Stimulated activated CD4-positive, alpha-beta T cell treated with anti-CD3 and anti-CD28 coated beads, TNF-alpha, amount 100 ng/mL, for 4 hours (primary cell): ENCODE measurements at places on chromosomes 1 and 21.

- no peak for DNase-seq
Measured at GRCh38 chr1:15885701-15886610, 38.4 kb downstream of the SPEN start.

DNA sequence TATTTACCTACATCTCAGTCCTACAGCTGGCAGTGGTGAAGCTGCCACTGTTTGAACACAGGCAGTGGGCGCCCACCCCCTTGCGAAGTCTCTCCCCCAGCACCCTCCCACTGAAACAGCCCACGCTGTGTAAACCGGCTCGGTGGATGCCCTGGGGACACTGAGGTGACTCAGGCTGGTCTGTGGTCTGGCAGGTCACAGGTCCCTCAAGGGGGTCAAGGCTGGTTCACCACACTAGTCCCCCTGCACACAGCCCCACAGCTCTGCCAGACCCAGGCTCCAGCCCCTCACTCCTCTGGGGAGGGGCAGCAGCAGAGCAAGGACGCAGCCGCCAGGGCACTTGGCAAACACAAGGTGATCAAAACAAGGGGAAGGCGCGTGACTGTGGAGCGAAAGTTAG, 7.6 kb downstream of the CHD5 start:
- DNase-seq: no peak

- DNase-seq: no peak
Measured at GRCh38 chr1:9078015-9078751, 8.7 kb upstream of the SLC2A5 start.

GRCh38 chr1:68221980-68222373, 10.3 kb downstream of the WLS start:
- no peak for DNase-seq

DNA sequence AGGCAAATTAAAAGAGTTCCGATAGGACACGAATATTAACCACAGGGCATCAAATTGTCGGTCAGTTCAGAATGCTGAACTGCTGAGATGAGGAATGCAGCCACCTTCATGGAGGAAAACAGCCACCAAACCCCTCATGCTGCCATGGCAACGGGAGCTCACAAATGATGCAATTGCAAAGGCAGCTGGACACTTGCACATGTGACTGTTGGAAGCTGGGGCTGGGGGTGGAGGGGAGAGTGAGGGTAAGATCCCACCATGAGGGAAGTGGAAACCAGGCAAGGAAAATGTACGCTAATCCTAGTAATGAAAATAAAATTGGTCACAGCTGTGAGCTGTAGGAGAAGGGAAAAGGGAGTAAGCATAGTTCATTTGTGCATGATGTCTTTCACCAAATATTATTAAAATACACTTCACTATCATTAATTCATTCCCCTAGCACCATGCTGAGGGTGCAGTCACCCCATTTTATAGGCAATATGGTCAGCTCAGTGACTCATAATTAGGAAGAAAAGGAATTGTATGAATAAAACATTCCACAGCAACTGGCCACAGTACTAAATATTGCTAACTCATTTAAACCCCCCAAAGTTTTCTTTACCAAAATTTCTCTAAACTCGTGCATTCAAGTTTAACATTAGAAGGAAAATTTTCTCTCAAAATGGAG, 15.3 kb downstream of the BECN2 start:
- no peak for DNase-seq

DNA sequence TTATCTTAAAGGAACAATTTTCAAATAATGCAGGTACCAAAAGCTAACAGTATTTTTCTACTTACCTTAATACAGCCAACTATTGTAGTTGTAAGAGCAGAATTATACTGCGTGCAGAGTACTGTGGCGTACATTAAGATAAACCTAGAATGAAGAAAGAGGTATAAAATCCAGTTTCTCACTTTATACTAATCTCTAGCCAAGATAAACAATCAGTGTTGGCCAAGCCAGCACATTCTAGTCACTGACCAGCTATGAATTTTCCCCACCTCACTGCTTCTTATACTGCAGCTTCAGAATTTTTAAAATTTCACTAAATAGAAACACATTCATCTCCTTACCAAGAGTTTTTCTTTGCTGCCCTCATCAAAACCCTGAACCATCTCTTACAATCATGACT, 33.6 kb downstream of the SLC35D1 start:
- DNase-seq: no peak

DNA sequence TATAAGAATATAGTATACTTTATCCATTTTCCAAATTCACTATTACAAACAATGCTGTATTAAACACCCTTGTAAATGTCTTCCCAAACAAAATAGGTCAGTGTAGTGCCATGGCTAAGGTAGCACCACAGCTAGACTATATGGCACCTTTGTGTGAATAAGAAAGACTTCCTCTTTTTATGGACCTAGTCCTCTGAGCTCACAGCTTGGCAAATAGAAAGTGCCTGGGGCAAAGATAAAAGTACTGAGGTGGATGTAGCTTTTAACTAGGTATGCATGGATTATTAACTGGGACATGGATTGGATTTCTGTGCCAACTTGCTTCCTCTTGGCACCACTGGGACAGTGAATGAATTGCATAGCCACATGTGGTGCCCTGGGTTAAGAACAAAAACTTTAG, 25.0 kb downstream of the HRNR start:
- no peak for DNase-seq

DNA sequence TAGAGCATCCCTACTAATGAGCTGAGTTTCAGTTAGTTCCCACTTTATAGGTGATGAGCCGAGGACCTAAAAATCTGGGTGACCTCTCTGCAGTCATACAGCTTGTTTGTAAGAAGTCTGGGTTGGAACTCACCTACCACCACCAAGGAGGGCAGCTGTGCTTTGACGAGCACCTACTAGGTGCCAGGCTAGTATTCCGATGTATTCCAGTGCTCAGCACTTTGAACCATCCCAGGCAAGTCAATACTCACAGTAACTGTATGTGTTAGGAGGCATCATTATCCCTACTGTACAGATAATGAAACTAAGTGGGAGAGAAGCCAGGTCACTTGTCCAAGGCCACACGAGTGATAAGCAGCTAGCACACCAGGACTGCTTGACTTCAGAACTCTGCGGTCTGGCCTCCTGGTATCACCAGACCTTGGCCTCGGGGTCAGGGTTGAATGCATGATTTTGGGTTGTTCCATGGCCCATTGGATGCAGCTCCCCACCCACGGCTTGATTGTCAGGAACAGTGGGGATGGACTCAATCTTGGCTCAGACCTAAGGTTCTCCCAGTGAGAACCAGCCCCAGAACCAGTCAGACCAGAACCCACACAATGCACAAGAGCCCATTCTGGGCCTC, 20.7 kb downstream of the ECE1 start:
- DNase-seq: no peak

- DNase-seq: no peak
Measured at GRCh38 chr1:212651521-212651920, 43.0 kb downstream of the ATF3 start.

DNA sequence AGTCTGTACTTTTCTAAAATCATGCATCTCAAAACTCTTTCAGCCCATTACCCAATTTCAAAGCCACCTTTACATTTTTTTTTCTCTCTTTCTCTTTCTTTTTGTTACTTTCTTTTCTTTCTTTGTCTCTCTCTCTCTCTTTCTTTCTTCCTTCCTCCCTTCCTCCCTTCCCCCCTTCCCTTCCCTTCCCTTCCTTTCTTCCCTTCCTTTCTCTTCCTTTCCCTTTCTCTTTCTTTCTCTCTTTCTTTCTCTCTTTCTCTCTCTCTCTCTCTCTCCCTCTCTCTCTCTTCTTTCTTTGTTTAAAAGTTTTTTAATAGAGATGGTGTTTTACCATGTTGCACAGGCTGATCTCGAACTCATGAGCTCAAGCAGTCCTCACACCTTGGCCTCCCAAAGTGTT, 11.5 kb downstream of the ZMYM4 start:
- no peak for DNase-seq

- DNase-seq: no peak
Measured at GRCh38 chr1:85943945-85944344, 212.6 kb downstream of the COL24A1 start.

DNA sequence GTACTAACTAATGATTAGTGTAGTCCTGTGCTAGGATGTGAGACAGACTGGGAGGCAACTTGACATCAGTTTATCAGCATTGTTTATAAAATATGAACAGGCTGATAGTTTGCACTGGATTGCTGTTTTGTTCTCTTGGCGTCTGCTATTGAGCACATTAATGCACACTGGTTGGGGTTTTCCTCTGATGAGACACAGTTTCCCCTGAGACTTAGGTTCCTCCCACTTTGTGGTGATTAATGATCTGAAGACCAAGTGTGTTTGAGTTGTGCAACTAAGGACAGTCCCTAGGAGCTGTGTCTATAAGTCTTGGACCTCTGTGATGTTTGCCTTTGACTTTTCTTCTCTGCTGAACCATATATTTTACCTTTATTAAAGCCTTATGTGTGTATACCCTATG, 1015.4 kb downstream of the AMY1C start:
- no peak for DNase-seq

GRCh38 chr1:29811727-29812407, 575.5 kb downstream of the PTPRU start:
- no peak for DNase-seq

- DNase-seq: no peak
Measured at GRCh38 chr1:235864469-235864868, 2.2 kb downstream of the LYST start.

DNA sequence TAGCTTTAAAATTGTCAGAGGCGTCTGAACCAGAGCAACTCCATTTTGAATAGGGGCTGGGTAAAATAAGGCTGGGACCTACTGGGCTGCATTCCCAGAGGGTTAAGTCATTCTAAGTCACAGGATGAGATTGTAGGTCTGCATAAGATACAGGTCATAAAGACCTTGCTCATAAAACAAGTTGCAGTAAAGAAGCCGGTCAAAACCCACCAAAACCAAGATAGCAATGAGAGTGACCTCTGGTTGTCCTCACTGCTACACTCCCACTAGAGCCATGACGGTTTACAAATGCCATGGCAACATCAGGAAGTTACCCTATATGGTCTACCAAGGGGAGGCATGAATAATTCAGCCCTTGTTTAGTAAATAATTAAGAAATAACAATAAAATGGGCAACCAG, 143.6 kb downstream of the GABPA start:
- DNase-seq: no peak

DNA sequence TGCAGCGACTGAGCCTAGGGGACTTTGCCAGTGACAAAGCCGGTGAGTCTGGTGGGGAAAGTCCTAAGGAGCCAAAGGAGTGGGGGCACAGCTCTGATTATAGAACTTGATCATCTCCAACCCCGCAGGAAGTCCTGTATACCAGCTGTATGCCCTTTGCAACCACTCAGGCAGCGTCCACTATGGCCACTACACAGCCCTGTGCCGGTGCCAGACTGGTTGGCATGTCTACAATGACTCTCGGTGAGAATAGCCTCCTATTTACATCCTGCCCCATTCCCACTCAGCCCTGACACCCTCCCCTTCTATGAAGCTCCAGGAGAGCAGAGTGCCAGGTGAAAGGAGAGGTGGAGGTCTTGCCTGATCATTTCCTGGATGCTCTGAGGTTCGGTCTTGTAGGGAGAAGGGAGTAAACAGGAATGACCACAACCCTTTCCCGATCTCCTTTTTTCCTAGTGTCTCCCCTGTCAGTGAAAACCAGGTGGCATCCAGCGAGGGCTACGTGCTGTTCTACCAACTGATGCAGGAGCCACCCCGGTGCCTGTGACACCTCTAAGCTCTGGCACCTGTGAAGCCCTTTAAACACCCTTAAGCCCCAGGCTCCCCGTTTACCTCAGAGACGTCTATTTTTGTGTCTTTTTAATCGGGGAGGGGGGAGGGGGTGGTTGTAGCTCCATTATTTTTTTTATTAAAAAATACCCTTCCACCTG, 1.2 kb upstream of the PPOX start:
- no peak for DNase-seq

DNA sequence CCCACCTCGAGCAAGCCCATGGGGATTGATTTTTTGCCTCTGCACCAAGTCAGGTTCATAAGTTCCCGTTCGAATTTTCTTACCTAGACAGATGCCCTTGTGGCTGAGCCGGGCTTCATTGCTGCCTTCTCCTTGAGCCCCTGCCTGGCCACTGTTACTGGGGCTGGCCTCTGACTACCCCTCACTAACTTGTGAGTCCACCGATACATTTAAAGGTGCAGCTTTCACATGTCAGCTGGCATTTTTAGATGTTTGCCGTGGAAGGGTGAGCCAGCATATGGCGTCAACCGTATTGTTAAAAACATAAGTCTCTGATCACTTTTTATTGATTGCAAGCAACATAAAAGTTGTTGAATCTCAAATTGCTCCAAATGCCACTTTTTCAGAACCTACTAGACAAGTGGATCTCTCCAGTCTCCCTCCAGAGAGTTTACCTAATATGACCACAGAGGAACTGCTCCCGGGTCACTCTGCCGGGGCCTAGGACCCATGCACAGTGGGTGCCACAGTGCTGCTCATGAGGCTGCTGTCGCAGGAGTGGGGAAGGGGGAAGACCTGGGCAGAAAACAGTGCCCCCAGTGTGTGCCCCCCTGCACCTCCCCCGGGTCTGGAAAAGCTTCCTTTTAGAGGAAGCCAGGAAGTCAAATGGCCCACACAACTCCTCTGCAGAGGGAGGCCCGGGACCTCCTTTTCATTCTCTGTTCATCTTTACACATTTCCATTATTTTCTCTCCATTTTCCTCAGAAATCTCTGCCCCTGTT, 18.8 kb downstream of the MX1 start:
- DNase-seq: no peak
